Prostate gland (tissue), 2 donors: ENCODE measurements at places on chromosomes 2 and 18. TPM values are rescaled to one million over a fixed set of nuclear protein-coding genes. Genes with fewer than 3 reads are reported as not detected.

GRCh38 chr18:76953583-76954233, 131.4 kb downstream of the ZNF236 start:
- DNase-seq: peak; percentile 91
- H3K27ac ChIP-seq: peak overlapping the region; percentile 77
- H3K4me1 ChIP-seq: peaks cover 17% of the 10 kb centered on the region
- no peaks in the 10 kb centered on the region for H3K36me3 ChIP-seq

DNA sequence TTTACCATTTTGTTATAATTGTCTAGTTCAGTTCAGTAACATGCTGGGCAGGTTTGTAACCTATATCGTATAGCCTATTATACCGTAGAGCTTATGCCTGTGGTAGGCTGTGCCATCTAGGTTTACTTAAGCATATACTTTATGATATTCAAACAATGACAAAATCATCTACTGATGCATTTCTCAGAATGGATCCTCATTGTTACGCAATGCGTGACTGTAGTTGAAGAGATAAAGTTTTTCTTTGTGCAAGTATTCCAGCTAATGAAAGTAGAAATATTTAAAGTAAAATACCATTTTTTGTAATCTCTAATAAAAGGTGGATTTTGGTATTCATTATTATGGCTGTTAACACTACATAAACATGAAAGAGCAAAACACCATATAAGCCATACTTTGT, 100.2 kb downstream of the LRRTM4 start:
- DNase-seq: no peak
- no peaks in the 10 kb centered on the region for H3K36me3 ChIP-seq
- H3K27ac ChIP-seq: no peak overlapping the region
- no peaks in the 10 kb centered on the region for H3K4me1 ChIP-seq
- H3K4me3 ChIP-seq: no peak overlapping the region

DNA sequence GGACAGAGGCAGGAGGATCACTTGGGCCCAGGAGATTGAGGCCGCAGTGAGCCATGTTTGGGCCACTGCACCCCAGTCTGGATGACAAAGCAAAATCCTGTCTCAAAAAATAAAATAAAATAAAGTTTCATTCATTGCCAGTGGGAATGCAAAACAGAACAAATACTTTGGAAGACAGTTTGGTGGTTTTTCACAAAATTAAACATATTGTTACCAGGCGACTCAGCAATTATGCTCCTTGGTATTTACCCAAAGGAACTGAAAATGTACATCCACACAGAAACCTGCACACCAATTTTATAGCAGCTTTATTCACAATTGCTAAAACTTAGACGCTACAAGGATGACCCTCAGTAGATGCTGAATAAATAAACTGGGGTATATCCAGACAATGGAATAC, 35.8 kb downstream of the FOSL2 start:
- H3K27ac ChIP-seq: no peak overlapping the region
- DNase-seq: no peak
- no peaks in the 10 kb centered on the region for H3K36me3 ChIP-seq

GRCh38 chr18:47215554-47216138, 35.8 kb downstream of the SKOR2 start:
- no peak overlapping the region for H3K4me3 ChIP-seq
- no peak overlapping the region for H3K27ac ChIP-seq
- DNase-seq: peak; percentile 14
- H3K36me3 ChIP-seq: no peaks in the 10 kb centered on the region
- no peaks in the 10 kb centered on the region for H3K4me1 ChIP-seq

DNA sequence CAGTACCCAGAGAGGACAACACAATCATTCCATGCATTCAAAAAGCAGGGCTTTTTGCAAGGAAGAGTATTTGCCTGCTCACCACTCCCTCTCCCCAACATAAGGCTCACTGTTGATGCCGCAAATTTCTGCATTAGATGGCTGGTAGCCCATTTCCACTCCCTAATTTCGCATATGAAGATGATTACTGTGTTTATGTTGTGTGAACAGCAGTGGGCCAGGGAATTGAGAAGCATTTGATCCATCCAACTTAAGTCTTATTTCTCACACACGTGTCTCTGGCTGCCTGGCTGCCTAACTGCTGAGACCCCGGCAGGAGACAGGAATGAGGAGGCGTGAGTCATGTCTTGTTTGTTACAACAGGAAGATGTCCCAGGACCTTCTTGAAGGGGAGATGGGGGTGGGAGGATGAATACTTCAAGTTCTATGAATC, 294.1 kb downstream of the ALK start:
- H3K36me3 ChIP-seq: no peaks in the 10 kb centered on the region
- H3K4me1 ChIP-seq: no peaks in the 10 kb centered on the region
- no peak for DNase-seq
- peaks cover 9% of the 10 kb centered on the region for H3K27me3 ChIP-seq

ANKRD30B gene
- total RNA-seq: not detected

DNA sequence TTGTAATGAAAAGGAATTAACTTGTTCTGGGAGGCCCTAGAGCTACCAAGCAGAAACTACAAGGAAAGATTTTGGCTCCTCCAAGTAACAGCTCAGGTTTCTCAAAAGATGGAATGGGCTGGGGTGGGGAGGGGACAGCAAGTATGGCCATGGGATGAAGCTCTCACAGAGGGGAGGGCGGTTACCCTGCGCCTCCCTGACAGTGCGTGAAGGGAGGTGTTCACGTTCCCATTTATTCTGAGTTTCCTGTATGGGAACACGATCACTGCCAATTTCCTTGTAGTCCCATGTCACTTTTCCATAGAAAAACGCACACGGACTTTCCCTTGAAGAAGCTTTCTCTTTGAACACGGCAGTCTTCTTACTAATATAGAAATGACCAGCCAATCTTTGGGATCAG, 17.0 kb downstream of the CDC42EP3 start:
- no peak for DNase-seq
- no peak overlapping the region for H3K4me3 ChIP-seq
- H3K27me3 ChIP-seq: no peaks in the 10 kb centered on the region
- H3K4me1 ChIP-seq: peaks cover 16% of the 10 kb centered on the region
- H3K36me3 ChIP-seq: no peaks in the 10 kb centered on the region

EFHD1 gene
- 33.1 TPM for total RNA-seq

GRCh38 chr2:191153716-191154115, 2.9 kb upstream of the STAT4 start:
- no peak for DNase-seq
- no peaks in the 10 kb centered on the region for H3K36me3 ChIP-seq
- no peak overlapping the region for H3K27ac ChIP-seq
- no peaks in the 10 kb centered on the region for H3K27me3 ChIP-seq
- no peak overlapping the region for H3K4me3 ChIP-seq
- H3K4me1 ChIP-seq: no peaks in the 10 kb centered on the region

RETREG2 gene
- total RNA-seq: 84.4 TPM

RASGRP3 gene
- 21.0 TPM for total RNA-seq

ALK gene
- 1.2 TPM for total RNA-seq

DNA sequence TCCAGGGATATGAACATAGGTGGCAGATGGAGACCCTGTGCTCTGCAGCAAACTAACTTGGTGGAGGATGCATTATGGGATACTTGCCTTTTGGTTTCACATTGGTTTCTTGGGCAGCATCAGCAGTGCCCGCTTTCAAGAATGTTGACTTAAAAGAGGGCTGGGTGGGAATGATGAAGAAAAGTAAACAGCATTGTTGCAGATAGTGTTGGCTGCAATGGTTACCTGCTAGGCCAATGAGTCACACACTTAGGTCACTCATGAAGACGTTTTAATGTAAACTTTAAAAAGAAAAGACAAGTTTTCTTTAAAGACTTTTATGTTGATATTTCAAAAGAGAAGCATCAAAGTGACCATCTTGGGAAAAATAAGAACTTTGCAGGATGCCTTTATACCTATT, 26.1 kb upstream of the FAM237A start:
- no peaks in the 10 kb centered on the region for H3K4me1 ChIP-seq
- no peak overlapping the region for H3K4me3 ChIP-seq
- DNase-seq: no peak
- H3K27ac ChIP-seq: no peak overlapping the region
- H3K27me3 ChIP-seq: no peaks in the 10 kb centered on the region

- no peak for DNase-seq
- no peak overlapping the region for H3K27ac ChIP-seq
- no peak overlapping the region for H3K4me3 ChIP-seq
- no peaks in the 10 kb centered on the region for H3K4me1 ChIP-seq
Observed at GRCh38 chr2:239667431-239667985, 266.7 kb upstream of the HDAC4 start.

GRCh38 chr2:165164201-165164600, 39.6 kb downstream of the SCN3A start:
- no peaks in the 10 kb centered on the region for H3K36me3 ChIP-seq
- H3K4me3 ChIP-seq: no peak overlapping the region
- H3K4me1 ChIP-seq: no peaks in the 10 kb centered on the region
- no peak overlapping the region for H3K27ac ChIP-seq
- no peaks in the 10 kb centered on the region for H3K27me3 ChIP-seq

SERPINB4 gene
- total RNA-seq: 0.51 TPM

DNA sequence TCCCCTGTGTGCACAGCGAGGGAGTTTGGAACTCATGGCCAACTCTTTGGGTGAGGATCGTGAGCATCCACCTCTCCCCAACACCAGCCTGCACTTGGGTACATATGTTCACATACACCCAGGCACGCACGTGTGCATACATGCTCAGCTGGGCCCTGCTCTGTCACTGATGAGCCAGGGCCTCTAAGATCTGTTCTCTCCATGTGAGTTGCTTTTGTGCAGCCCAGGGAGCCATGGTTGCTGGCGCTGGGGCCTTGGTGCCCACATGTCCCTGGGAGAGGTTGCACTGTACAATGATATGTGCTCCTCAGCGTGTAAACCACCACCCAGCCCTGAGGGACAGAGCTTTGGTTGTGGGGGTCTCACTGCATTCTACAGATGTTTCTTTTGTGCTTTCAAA, 44.1 kb downstream of the KLHL29 start:
- DNase-seq: no peak
- no peaks in the 10 kb centered on the region for H3K27me3 ChIP-seq
- no peaks in the 10 kb centered on the region for H3K4me1 ChIP-seq
- no peaks in the 10 kb centered on the region for H3K36me3 ChIP-seq
- H3K4me3 ChIP-seq: no peak overlapping the region

DNA sequence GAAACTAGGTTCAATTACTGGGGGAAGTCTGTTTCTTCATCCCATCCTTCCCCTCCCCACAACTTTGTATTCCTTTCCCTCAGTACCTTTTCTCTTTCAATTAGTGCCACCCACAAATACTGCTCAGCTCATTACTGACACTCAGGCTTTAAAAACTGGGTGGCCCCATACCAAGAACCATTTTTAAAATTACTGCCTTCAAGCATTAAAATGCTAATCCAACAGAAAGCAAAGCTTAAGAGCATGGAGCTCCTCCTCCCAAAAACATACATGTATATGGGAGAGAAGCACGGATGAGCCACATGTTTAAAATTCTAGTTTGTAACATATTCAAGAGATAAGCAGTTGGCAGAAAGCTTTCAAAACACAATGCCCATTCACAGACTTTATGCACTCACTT, 44.0 kb downstream of the IRS1 start:
- DNase-seq: no peak
- no peaks in the 10 kb centered on the region for H3K36me3 ChIP-seq
- no peak overlapping the region for H3K4me3 ChIP-seq
- H3K27me3 ChIP-seq: no peaks in the 10 kb centered on the region

DNA sequence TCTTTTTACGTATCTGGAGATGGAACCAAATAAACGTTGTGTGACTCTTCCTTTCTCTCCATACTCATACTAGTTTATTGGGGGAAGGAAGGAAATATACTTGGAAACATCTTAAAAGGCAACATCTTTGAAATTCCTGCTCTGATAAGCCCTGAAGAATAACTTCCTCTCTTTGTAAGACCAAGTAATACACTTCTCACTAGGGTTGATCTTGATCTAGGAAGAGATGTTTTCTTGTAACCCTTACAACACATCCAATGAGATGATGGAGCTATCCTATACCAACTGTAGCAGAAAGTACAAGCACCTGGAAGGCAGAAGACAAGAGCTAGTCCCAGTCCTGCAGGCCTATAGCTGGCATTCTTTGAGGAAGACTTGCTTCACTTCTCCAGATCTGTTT, 2.0 kb downstream of the ANKRD44 start:
- no peaks in the 10 kb centered on the region for H3K36me3 ChIP-seq
- no peaks in the 10 kb centered on the region for H3K4me1 ChIP-seq
- DNase-seq: no peak
- H3K27me3 ChIP-seq: no peaks in the 10 kb centered on the region

DNA sequence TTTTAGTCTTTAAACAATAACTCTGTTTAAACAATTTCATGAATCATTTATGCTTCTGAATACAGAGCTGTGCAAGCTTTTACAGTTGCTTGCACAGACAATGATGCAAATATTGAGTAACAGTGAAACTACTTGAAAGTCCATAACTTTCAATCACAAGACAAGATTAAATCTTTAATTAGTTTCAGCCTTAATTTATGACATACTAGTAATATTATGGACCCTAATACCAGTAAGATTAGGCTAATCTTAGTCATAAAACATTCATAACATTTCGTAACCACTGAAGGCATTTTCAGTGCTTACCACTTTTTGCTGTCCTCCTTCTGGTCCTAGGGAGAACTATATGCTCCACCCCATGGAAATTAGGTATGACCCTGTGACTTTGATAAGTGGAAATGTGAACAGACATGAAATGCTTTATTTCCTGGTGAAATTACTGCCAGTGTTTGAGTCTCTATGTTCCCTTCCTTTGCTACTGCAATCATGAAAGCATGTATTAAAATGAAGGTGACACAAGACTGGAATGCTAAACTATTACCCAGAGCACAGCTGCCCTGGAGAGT, 1.8 kb upstream of the COBLL1 start:
- no peaks in the 10 kb centered on the region for H3K36me3 ChIP-seq
- H3K27ac ChIP-seq: peak overlapping the region; percentile 98
- no peak for DNase-seq
- no peaks in the 10 kb centered on the region for H3K4me1 ChIP-seq
- H3K4me3 ChIP-seq: no peak overlapping the region
- no peaks in the 10 kb centered on the region for H3K27me3 ChIP-seq

GRCh38 chr2:206859330-206859739, 80.0 kb upstream of the CPO start:
- no peak overlapping the region for H3K27ac ChIP-seq
- DNase-seq: no peak
- H3K4me1 ChIP-seq: no peaks in the 10 kb centered on the region
- no peaks in the 10 kb centered on the region for H3K36me3 ChIP-seq

- H3K4me1 ChIP-seq: no peaks in the 10 kb centered on the region
- H3K27me3 ChIP-seq: no peaks in the 10 kb centered on the region
- no peak for DNase-seq
- no peaks in the 10 kb centered on the region for H3K36me3 ChIP-seq
- no peak overlapping the region for H3K4me3 ChIP-seq
Observed at GRCh38 chr2:180907731-180908130, 72.7 kb upstream of the UBE2E3 start.

GRCh38 chr2:64780041-64780440, 126.3 kb upstream of the SERTAD2 start:
- H3K36me3 ChIP-seq: no peaks in the 10 kb centered on the region
- DNase-seq: no peak
- H3K27me3 ChIP-seq: no peaks in the 10 kb centered on the region
- H3K4me3 ChIP-seq: no peak overlapping the region
